Caki2 (cell line): ENCODE measurements at places on chromosomes 12 and 14. TPM values are rescaled to one million over a fixed set of nuclear protein-coding genes. Genes with fewer than 3 reads are reported as not detected.

DNA sequence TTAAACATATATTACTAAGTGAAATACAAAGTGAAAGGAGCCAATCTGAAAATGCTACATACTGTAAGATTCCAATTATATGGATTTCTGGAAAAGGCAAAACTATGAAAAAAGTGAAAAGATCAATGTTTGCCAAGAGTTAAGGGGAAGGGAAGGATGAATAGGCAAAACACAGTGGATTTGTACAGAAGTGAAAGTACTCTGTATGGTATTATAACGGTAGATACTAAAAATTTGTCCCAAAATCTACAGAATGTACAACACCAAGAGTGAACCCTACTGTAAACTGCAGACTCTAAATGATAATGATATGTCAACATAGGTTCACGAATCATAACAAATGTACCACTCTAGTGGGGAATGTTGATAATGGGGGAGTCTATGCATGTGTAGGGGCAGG is 17.8 kb downstream of the EEA1 start:
- DNase-seq: no peak

DNA sequence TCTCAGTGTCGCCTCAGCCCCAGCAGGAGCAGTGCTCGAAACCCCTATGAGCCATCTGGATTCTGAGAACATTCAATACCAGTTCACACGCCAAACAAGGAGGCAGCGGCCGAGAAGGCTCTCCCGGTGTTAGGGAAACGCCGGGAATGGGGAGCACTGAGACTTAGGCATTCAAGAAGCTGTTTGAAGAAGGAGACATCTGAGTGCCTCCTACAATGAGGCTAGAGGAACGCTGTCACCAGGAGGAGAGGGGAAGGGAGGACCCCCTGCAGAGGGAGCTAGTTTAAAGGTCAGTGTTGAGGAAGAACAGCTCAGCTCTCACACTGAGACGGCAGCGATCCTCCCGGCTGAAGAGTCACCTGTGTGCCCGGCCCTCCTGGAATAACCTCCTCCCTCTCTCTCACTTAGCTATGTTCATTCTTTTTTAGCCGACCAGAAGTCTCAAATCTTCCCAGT is 69.9 kb downstream of the SERPINA3 start:
- DNase-seq: no peak

DNA sequence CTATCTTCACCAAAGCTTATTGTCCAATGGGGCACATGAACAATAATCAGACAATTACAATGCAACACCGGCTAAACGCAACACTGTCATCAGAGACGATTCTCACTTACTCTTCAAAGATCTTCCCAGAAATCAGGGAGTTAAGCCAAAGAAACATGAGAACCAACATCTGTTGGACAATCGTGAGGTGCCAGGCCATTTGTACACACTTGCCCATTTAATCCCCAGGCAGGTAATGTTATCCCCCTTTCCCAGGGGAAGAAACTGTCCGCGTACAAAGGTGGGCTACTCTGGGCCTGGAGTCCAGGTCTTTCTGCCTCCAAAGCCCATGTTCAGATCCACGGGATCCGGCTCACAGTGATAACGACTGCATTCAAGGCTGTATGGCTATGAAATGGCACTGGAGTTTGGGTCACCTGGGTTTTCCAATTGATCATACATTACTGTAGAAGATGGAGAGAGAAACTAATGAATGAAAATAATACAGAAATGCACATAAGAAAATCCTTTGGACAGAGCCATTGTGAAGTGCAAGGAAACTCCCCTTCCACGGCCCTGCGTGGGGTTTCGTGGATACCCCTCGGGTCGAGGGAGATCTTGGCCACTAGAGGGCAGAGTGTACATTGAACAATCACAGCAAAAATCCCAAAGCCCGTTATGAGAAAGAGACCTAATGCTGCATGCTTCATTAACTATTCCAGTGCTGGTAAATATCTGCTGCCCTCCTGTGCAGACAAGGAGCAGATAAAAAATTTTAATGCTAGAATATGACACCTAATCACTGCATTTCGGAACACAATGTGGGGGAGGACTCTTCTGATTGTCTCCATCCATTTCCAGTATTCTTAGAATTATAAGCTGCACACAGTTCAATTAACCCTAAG is 111.4 kb downstream of the EGLN3 start:
- DNase-seq: peak; percentile 49

GRCh38 chr12:109097435-109098182 is at the start of gene UNG:
TSS of gene UNG (plus strand) at chr12:109097597. CDS start at chr12:109097680, 83 bp downstream.
- peak; percentile 90 for DNase-seq

DNA sequence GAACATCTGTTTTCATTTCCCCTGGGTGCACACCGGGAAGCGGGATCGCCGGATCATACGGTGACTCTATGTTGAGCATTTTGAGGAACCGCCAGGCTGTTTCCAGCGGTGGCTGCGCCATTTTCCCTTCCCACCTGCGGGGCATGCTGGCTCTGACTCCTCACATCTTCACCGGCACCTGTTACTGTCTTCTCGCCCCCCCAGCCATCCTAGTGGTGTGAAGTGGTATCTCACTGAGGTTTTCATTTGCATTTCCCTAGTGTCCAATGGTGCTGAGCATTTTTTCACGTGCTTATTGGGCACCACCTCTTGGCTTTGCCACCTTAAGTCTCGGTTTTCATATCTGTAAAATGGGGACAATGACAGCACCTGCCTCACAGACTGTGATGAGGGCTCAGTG is 44.1 kb upstream of the EML1 start:
- DNase-seq: no peak

DNA sequence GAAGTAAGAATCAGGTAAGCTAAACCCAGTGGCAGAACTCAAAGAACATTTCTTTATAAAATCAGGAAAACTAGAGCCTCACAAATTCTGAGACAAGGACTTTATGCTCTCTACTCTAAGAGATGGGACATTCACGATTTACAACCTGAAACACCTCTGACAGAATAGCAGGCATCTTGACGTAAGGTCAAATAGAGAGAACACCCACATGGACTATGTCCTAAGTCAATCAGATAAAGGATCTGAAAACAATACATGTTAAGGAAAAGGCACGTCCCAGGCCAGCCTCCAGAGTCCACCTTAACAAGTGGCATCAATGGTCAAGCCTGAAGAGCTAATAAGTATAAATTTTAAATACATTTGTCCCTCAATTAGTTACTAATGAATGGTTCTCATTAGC is 39.9 kb upstream of the SYCP3 start:
- no peak for DNase-seq

GRCh38 chr14:22597771-22598098 is 365 bp upstream of the ABHD4 start:
- no peak for DNase-seq

GRCh38 chr12:54126696-54127537 is 61.9 kb downstream of the SMUG1 start:
- no peak for DNase-seq

- DNase-seq: no peak
These were observed 209.5 kb upstream of the ARHGAP5 start for GRCh38 chr14:31867570-31867969.

- no peak for DNase-seq
These were observed 125.1 kb downstream of the STAB2 start for GRCh38 chr12:103712216-103712615.

DNA sequence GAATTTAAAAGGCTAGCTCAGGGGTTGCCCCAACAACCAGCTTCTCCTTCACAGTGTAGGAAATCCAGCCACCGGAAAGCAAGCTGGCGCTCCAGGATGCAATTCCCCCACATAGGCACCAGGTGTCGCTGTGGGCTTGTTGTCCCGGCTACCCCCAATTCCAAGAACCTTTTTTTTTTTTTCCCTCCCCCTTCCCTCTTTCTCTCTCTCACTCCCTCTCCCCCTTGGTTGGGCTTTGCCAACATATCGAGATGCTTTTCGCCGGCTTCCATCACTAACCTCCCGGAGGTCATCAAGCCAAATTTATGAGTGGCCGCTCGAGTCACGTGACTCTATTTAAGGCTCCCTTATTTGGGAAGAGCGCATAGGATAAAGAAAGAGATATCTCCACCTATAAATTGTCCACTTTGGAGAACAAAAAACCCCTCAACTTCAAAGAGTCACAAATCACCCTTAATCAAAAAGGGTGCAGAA is at the start of gene HOXC5:
TSS of gene HOXC5 (plus strand) at position 424 of the 474 bp plus-strand sequence. CDS start 73 bp downstream, outside the sequence.
- DNase-seq: peak; percentile 76

DNA sequence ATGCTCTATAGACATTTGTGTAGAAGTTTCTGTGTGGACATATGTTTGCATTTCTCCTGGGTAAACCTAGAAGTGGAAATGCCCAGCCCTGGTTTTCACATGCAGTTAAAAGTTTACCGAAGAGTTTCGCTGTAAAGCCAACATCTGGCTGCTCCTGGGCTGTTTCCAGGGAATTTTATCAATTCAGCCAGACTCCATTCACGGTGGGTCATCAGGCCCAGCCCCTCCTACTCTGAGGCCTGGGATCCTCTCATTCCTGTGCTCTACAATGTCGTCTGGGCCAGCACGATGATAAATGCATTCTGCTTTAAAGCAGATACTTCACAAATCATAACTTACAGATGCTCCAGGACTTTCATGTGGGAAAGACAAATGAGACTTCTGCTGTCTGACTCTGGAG is 7.1 kb downstream of the NUAK1 start:
- no peak for DNase-seq

GRCh38 chr14:99183311-99183710 is 88.7 kb downstream of the BCL11B start:
- no peak for DNase-seq

DNA sequence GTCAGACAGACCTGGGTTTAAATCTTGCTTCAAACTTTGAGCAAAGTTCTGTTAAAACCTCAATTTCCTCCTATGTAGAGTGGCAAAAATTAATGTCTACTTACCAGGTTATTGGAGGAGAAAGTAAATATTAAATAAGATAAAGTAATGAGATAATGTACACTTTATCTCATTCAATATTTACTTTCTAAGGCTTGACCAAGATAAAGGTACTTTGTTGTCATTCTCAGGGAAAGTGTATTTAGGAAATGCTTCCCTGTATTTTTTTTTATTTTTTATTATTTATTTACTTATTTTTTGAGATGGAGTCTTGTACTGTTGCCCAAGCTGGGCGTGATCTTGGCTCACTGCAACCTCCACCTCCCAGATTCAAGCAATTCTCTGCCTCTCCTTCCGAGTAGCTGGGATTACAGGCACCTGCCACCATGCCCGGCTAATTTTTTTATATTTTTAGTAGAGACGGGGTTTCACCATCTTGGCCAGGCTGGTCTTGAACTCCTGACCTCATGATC is 4.7 kb downstream of the FAM161B start:
- DNase-seq: no peak

GRCh38 chr12:50566066-50566465 is 61.3 kb downstream of the DIP2B start:
- no peak for DNase-seq

GRCh38 chr12:52244615-52244994 is 11.6 kb downstream of the KRT7 start:
- no peak for DNase-seq

DNA sequence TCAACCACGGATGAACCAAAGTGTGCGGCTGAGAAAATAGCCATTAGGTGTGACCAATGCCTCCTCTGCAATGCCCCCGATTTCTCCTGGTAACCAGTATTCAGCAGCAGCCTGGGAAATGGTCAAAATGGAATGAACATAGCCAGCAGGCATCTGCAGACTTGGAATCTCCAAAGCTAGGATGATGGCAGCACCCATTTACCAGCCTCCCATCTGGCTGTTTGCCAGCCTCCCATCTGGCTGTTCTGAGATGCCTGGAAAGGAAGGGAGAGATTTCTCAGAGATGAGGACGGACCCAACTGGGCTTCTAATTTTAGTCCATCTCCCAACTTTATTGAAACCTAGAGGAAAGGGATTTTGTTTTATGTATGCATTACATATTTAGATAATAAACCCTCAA is 16.2 kb downstream of the CLMN start:
- DNase-seq: no peak

DNA sequence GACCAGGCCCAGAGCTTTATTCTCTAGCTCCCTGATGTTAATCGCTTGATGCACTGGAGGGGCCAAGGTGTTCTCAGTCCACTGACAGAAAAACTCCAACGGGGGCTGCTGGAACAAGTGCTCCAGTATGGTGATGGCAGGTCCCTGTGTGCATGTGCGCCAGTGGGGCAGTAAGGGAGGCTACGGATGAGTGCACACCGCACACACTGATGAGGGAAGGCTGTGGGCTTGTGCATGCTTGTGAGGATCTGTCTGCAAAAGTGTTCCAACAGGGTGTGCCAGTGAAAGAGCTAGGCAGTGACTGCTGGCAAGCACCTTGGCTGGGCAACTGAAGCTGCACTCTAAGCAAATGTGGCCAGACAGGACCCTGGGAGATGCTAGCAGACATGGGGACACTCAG is 229.7 kb upstream of the FOXG1 start:
- no peak for DNase-seq

DNA sequence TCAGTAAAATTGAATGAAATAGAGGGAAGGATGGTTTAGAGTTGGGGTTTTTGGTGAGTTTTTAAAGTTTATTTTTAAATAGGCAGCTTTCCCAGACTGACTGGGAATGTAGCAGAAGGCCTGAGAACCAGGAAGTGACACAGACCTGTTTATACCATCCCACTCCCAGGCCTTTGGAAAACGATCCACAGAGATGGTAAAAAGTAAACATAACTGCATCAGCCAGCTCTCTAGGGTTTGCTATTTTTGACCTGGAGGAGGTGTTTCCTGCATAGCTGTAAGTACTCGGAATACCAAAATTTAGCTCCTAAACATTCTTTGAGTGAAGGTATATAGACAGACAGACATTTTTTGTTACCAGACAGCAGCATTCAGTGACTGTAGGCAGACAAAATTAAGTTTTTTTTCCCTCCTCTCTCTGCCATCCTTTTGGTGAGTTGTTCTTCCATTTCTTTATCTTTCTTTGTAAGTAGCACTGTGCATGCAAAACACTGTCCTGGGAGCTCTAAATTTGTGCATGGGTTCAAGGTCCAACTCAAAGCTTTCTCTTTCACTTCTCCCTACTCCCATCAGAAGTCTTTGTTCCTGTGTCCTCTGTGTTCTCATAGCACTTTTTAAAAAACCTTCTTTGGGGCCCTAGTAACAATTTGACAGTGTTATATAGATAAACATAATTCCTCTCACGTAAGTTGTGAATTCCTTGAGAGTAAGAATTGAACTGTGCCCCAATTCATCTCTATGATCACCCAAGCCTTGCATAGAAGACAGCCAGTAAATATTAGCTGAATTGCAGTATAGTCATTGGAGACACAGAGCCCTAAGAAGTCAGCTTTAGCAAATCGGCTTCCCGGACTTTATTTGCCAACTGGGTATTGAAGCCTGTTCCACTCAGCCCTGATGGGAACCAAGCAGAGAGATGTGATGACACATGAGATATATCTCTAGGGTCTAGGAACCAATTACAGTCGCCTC is 37.4 kb downstream of the SUSD6 start:
- DNase-seq: no peak

IAPP gene
- total RNA-seq: not detected in 2 replicates

RAP1B gene
- 475 and 498 TPM in 2 replicates for total RNA-seq

KRT4 gene
- total RNA-seq: 2.0 and 2.5 TPM in 2 replicates

SLCO1B1 gene
- total RNA-seq: not detected in 2 replicates

SMOC1 gene
- total RNA-seq: 1.6 and 3.1 TPM in 2 replicates

PMCH gene
- not detected in 2 replicates for total RNA-seq

C1QL4 gene
- total RNA-seq: 25.7 and 31.2 TPM in 2 replicates

KCNH3 gene
- total RNA-seq: 3.2 and 3.6 TPM in 2 replicates

RIN3 gene
- 0.12 TPM in 1 of 2 replicates, not detected in the other for total RNA-seq

RAB35 gene
- 36.4 and 43.5 TPM in 2 replicates for total RNA-seq

KRT73 gene
- total RNA-seq: 0.51 TPM in 1 of 2 replicates, not detected in the other

CD163 gene
- not detected in 2 replicates for total RNA-seq

CAPZA3 gene
- not detected in 2 replicates for total RNA-seq

ESRRB gene
- 0.71 and 1.9 TPM in 2 replicates for total RNA-seq
